Skin of body (tissue), 3 donors: ENCODE measurements at places on chromosomes 5 and 9.
A peak's percentile ranks its signal among the peaks of the same experiment; 100 is the strongest.

- DNase-seq = no peak
Measured at GRCh38 chr9:61671276-61671973, 481.6 kb downstream of the SPATA31A7 start.

DNA sequence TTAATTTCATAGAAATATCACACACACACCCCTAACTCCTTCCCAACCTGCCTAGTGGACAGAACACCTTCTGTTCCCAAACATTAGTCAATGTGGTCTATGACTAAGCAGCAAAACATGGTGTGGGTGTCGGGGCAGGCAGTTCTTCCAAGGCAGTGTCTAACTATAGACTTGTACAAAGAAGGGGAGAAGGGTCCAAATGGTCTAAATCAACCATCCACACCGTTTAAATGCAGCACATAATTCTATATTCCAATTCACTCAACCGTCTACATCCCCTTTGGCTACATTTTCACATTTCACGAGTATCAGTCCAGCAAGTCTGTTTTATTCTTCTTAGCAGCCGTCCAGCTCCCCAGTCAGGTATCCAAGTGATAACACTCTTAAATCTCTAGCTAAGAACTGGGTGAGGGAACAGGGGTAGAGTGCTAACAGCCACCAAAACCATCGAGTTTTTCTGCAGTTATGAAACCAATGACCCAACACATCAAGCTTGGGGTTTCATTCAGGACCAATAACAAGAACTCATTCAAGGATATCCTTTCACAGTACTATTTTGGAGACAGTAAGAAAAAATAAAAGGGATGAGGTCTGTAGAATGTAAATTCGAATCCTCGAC, 3.3 kb downstream of the ZNF608 start:
- DNase-seq = no peak

DNA sequence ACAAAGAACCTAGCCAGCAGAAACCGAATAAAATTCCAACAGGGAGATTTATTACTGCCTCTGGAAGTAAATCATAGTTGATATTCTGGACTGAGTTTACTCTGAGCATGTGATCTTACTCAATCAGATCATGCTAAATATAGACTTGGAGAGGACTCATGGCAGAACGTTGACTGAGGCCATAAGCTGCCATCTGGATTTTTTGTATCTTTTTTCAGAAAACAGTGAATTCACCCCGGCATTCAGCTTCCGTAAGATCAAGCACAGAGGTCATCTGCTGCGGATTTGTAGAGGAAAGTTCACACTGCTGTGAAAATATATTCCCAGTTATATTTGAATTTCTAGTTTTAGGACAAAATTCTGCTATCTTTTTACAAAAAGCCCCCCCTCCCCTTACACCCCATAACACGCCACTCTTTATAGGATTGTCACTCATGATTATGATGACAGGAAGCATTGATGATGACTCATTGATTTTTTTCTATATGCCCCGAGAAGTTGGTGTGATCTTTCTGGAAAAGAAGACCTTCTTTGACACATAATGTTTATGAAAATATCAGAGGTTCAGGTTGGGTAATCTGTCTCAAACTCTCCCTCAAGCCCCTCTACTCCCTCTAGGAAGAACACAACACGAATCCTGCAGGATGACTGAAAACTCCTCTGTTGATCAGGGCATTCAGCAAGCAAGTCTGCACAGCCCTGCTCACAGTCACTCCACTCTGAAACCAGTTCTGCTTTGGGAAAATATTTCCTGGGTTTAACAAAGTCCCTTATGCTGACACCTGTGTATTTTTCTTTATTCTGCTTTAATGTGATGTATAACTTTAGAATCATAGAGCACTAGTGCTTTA, 70.8 kb downstream of the NXNL2 start:
- DNase-seq = peak; percentile 29

DNA sequence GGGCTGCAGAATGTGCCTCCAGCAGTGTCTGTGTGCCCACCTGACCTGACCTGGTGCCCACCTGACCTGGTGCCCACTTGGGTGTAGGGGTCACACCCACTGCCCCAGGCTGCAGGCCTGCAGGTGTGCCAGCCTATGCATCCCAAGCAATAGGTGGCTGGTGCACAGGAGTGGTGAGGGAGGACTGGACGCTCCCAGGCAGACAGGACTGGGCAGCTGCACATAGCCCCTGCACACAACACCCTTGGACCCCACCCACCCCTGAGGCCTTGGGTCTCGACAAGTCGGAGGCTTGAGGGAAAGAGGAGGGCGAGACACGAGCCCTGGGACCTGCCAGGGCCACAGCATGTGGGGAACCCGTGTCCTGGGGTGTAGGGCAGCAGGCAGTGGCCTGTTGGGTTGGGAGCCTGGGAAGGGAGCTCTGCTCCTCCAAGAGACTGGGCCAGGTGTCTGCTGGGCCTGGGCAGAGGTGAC, 10.8 kb upstream of the NRARP start:
- no peak for DNase-seq
